ENCODE measurements at places on chromosomes 12 and 14.

GRCh38 chr12:114339626-114340025 is 66.3 kb downstream of the TBX5 start:
- DNase-seq: no peak

GRCh38 chr14:64968167-64968566 is 4.0 kb downstream of the RAB15 start:
- no peak for DNase-seq

- no peak for DNase-seq
These were observed 5.7 kb upstream of the KLRK1 start for GRCh38 chr12:10395390-10395998.

- no peak for DNase-seq
These were observed 7.8 kb upstream of the NOVA1 start for GRCh38 chr14:26605602-26606001.

GRCh38 chr12:113257564-113257963 is 36.3 kb downstream of the TPCN1 start:
- DNase-seq: no peak

DNA sequence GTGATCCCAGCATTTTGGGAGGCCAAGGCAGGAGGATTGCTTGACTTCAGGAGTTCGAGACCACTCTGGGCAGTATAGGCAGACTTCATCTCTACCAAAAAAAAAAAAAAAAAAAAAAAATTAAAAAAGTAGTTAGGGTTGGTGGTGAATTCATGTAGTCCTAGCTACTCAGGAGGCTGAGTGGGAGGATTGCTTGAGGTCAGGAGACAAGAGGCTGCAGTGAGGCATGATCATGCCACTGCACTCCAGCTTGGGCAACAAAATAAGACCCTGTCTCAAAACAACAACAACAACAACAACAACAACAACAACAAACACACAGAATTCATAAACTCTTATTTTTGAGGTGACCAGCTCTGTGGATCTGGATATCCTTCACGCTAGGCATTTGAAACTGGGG is 17.1 kb downstream of the SLC25A3 start:
- DNase-seq: no peak

DNA sequence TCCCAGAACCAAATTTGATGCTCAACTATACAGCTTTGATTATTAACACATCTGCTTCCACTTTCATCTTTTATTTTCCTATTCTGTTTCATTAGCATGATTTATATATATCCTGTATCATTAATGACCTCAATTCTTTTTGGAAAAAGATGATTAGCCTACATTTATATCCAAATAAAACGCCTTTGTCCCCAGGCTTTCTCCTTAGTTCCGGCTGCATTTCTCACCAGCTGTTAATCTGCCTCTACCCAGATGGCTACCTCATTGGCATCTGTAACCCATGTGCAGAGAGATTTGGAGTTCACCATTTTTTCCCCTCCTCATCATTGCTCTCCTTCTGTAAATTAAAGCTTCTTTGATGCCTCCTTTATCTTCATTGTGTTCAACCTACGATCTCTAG is 336.8 kb upstream of the RGS6 start:
- no peak for DNase-seq

- no peak for DNase-seq
These were observed 14.0 kb downstream of the CCND2 start for GRCh38 chr12:4287325-4288211.

DNA sequence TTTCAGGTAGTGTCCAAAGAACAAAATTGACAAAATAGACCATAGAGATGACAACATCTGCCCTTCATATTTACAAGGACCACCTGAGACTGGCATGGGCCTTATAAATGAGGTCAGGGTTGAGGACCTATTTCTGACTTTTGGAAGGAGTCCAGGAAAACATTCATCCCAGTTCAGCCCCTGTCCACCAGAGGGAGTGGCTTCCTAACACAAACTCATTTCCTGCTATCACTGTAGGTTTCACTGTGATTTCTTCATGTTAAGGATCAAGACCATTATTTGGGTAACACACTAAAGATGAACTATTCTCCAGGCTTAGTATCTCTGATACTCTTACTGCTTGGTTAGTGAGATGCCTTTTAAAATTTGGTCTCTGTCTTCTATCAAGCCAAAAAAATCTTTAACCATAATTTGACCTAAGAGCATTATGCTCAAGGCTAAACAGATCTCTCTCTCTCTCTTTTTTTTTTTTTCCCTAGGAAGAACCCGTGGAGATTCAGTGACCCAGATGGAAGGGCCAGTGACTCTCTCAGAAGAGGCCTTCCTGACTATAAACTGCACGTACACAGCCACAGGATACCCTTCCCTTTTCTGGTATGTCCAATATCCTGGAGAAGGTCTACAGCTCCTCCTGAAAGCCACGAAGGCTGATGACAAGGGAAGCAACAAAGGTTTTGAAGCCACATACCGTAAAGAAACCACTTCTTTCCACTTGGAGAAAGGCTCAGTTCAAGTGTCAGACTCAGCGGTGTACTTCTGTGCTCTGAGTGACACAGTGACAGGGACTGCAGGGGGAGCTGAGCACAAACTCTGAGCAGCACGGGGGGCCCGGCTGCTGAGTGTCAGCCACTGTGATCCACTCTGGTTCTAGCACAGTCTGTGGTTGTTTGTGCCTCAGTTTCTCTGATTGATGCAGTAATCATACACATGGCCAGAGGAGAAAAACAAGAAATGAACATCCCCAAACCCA is 267.6 kb upstream of the OR4E1 start:
- DNase-seq: no peak

DNA sequence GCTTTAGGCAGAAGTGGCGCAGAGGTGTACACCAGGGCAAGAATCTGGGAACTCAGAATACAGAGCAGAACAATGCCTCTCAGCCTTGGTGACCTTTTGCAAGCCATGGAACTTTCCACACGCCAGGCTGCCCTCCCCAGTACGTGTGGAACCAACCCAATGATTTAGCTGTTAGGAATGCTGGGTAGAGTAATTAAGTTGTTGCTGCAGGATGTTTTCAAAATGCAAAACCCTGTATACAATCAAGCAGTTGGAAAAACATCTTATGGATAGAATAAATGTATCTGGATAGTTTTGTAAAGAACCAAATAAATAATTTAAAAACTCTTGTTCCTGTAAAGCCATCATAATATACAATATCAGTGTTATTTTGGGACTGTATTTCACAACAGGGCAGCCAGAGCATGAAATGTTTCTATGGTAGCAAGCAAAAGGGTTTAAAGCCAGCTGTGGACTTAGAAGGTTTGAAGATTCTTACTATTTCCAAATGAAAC is 19.4 kb downstream of the PPP1R36 start:
- DNase-seq: no peak

DNA sequence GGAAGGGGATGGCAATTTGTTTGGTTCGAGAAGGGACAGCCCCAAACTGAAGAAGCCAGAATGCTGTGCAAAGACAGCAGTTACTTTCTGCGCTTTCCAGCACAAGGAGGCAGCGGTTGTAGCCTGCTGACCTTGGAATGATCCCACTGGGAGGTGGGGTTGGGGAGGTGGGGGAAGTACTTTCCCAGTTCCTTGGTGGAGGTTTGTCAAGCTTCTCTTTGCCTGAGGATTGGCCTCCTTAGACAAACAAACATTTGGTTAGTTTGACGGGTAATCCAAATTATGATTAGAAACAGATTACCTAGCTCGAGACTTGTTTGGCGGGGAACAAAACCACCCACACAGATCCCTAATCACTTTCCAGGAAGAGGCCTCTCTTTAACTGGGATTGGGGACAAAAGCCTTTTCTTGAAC is 79.1 kb upstream of the EGLN3 start:
- no peak for DNase-seq

DNA sequence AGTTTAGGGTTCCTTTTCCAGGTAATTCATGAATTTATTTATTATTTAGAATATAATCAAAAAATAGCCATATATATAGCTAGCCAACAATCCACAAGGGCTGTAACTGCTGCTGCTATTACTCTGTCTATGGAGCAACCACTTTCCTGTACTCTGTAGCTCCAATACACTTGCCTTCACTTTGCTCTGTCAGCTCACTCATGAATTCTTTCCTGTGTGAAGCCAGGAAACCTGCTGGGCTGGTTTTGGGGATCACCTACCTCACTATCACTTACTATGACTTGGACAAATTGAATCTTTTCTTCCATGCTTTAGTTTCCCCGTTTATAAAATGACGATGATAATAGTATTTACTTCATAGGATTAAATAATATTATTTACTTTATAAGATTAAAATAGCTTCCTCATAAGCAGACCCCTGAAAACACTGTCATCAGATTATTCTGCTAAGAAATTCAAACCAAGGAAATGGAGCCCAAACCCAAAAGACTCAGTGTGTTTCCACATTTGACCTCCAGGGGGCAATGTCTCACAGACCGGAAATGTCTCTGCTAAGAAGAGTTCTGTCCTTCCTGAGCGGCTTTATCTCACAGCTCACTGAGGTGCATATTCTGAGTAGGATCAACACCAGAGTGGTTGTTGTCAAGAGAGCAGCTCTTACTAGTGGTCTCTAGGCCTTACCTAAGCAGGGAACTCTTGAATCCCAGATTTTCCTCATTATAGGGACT is 457.1 kb downstream of the DAD1 start:
- DNase-seq: no peak

DNA sequence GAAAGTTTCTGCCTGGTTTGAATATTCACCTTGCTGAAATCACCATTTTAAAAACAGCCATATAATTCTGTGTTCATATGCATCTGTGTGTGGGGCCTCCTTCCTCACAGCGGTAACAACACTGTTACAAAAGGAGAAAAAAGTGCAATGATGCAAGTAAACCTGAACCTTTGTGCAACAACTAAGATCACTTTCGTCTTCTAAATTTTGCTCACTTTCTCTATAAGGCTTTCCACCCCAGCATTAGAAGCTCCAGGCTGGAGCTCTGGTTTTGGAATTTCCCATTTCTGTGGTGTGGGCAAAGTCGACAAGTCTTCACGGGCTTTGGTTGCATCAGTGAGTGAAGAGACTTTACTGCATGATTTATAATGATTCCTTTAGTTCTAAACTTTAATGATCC is 18.4 kb downstream of the FGD6 start:
- no peak for DNase-seq

GRCh38 chr12:49340971-49341776 is 4.2 kb upstream of the C1QL4 start:
- DNase-seq: no peak

- DNase-seq: no peak
These were observed 284.6 kb upstream of the NPAS3 start for GRCh38 chr14:32654106-32654505.

DNA sequence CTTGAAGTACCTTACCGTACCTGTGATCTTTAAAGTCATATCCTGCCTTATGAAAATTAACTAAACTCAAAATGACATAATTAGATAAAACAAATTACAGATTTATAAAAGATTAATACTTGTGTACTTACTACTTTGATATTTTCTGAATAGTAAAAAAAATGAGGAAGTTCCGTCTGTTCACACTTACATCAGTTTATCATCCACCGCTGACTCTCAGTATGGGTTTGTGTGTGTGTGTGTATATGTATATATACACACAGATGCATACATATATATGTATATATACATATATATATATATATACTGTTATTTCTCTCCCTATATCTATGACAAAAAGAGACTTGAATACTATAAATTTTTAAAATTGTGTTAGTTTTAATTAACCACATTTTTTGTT is 65.0 kb upstream of the MON2 start:
- no peak for DNase-seq

- DNase-seq: no peak
These were observed 138.3 kb downstream of the KSR2 start for GRCh38 chr12:117830471-117830870.

DNA sequence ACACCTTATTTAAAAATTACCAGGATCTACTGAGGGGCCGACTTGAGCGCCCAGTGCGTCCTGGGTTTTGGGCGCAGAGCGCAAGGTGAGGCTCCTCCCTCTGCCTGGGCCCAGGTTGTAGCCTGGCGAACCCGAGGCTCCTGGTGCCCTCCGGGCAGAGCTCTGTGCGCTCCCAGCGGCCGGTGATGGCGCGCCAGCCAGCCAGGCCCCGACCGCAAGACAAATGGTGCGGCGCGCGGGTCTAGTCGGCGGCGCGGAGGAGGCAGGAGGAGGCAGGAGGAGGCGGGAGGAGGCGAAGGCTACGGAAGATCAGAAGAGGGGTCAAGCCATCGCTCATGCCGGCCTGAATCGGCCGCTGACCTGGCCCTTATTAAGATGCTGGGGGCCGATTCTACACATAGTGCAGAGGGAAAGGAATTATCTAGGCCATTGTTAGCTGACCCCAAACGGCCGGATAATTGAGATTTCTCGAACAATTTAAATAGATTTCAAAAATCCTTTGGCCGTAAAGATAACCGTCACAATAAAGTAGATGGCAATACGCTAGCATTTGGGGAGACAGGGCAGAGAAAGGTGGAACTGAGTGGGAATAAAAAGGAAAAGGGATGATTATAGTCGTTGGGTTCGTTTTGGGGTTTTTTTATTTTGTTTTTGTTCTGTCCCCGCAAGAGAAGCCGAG is 2.8 kb downstream of the TBX5 start:
- no peak for DNase-seq

DNA sequence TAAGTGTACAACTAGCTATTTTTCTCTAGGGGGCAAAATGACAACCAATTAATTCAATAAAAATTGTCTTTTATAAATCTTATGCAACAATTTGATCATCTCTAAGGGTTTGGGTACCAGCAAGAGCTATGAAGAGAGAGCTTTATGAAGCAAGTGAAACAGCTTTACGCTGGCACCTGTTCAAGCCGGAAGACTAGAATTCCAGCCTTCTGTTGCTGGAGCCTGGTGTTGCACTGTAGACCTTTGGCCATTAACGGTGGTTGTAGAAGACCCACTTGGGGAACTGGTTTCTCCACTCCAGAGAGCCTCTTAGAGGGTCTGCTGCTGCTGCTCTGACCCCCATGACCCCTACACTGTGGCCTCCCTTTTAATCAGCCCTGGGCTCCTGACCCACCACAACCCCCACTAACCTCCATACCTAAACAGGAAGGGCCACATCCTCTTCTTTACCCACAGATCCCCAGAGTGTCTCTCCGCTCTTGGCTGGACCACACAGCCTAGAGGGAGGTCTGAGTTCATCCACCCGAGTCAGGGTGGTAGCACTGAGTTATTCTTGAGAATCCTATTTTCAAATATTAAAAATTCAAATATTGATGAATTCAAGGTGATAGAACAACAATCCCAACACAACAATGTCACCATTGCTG is 54.6 kb upstream of the STON2 start:
- no peak for DNase-seq

DNA sequence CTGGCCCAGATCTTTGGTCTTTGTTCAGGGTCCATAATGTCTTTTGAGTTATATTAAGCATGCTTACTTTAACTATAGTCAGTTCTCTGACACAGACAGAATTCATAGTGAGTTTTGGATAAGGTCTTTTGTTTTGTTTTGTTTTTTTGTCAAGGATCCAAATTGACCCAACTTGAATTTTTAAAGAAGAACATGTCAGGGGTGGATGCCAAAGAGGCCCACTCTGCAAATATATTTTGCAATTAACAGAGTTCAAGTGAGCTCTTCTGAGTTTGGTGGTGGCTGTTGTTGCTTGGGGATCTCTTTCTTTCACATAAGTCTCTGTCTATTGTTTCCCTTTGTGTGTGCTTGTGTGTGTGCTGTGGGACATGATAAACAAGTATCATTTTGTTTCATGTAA is 34.4 kb upstream of the PMCH start:
- no peak for DNase-seq

All from stimulated activated CD4-positive, alpha-beta T cell treated with anti-CD3 and anti-CD28 coated beads, Interleukin-15, amount 100 ng/mL, for 48 hours (primary cell).